ENCODE measurements at places on chromosomes 7 and 10. TPM values are rescaled to one million over a fixed set of nuclear protein-coding genes. Genes with fewer than 3 reads are reported as not detected.
A peak's percentile ranks its signal among the peaks of the same experiment; 100 is the strongest.

DNA sequence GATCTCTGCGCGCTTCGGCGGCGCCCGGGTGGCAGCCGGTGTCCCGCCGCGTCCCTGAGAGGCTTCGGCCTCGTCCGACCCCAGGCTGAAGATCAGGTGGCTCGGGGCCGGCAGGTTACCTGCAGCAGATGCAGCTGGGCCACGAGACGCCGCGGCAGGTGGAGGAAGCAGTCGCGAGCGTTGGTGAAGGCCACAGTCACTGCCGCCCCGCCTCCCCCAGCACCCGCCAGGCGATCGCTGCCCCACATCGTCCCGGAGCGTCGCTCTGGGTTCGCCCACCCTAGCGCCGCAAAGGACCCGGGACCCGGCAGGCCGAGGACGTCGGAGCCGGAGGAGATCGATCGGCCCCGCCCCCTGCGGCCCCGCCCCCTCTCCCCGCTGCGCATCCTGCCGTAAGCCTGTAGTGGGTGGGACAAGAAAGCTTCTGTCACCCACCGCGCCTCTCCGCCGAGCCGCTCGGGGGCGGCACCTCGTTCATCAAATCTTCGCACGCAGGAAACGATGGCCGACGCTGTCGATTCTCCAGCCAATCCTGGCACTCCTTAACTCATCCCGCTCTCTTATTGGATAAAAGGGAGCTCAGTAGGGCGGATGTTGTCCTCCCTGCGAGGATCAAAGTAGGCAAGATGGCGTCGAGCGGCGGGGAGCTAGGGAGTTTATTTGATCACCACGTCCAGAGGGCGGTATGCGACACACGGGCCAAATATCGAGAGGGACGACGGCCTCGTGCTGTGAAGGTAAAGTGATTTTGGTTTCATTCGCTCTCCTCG, at the start of the genes PEX1 and RBM48:
TSS of gene PEX1 (minus strand) at position 333 of the 770 bp plus-strand sequence. CDS start at position 248, 85 bp downstream.
TSS of gene RBM48 (plus strand) at position 608 of the 770 bp plus-strand sequence. CDS start at position 627, 19 bp downstream.
- peak; percentile 95 for DNase-seq

DNA sequence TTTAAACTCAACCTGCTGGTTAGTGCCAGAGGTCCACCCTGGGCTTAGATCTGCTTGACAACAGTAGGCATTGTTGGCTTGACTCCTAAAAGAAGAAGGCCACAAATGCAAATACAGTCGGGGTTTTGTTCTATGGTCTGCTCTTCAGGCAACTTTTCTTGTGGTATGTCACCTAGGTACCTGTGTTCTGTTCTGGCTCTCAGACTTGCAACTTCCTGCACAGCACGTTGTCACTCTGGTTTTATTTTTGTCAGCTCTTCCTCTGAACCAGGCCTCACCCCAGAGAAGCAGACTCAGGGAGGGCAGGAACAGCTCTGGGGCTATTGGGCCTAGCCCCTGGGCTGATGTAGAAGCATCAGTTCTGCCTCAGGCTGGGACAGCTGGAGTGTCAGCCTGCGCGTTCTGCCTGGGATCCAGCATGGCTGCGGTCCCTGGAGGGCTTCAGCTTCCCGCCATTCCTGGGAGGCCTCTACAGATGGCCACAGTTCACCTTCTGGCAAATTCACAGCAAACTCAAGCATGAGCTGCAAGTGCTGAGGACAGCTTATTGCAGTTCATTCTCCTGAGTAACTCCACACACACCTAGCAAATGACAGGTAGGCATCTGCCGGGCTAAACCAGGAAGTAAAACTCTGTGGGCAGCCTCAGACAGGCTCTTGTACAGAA, 11.0 kb upstream of the PDCD4 start:
- DNase-seq = no peak

DNA sequence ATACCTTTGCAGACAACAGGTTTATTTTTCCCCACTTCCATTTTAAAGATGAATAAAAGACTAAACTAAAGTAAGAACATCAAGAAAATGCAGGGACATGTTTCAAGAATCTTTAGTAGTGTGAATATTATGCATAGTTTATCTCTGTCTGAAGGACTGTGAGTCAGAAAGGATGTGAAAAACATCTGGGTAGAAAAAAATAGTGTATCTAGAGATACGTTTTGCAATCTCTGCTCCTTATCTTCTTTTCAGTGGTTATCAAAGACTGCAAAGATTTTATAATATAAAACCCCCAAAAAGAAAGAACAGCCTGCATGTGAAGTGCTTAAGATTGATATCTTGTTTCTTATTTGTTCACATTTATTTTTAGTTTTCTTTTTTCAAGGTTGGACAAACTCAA, 101.9 kb upstream of the ARHGAP21 start:
- no peak for DNase-seq

DNA sequence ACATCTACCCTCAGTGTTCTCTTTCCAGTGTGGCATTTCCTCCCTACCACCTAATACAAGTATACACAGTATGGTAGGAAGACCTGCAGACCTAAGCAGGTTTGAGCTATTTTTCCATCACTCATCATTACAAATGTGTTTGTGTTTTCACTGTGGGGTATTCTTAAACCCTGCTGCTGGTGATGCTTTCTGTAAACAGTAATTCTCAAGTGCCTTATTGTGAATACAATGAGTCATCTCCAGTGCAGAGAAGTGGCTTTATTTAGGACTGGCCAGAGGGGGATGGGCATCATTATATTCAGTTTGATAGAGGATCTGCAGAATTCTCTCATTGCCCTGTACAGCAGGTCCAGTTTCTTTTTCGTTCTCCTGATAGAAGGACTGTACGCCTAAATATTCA, 63.7 kb downstream of the GRM8 start:
- no peak for DNase-seq

GRCh38 chr10:97721871-97722780, 8.6 kb downstream of the MARVELD1 start:
- no peak for DNase-seq

- DNase-seq = no peak
Observed at GRCh38 chr10:28087661-28088351, 88.9 kb upstream of the ODAD2 start.

- no peak for DNase-seq
Observed at GRCh38 chr10:34801097-34801733, 13.9 kb downstream of the PARD3 start.

GRCh38 chr7:128812514-128813168, 17.6 kb upstream of the FLNC start:
- DNase-seq = no peak

Gene MCM10
- total RNA-seq = 2.0 TPM

Data from breast epithelium (tissue), 4 donors.